ENCODE measurements at places on chromosomes 5 and 9. TPM values are rescaled to one million over a fixed set of nuclear protein-coding genes. Genes with fewer than 3 reads are reported as not detected.

Gene SH3TC2
- total RNA-seq, result 0.33 TPM

Gene CEL
- total RNA-seq, result 4.3 TPM

Gene FBP2
- total RNA-seq, result not detected

Gene CARTPT
- not detected for total RNA-seq

Gene FOXE1
- 0.82 TPM for total RNA-seq

Gene BTNL9
- total RNA-seq, result 37.5 TPM

Gene IL17B
- not detected for total RNA-seq

Gene LAMC3
- 16.4 TPM for total RNA-seq

Gene PCDHGA12
- 0.21 TPM for total RNA-seq

Gene EDIL3
- 17.6 TPM for total RNA-seq

Gene GTF3C4
- total RNA-seq, result 25.1 TPM

Gene DCAF12
- total RNA-seq, result 38.3 TPM

Gene ENTPD2
- total RNA-seq, result 2.8 TPM

Gene DND1
- 1.8 TPM for total RNA-seq

Gene OGN
- total RNA-seq, result 0.08 TPM

Gene MAST4
- 1.8 TPM for total RNA-seq

Gene CARD6
- 0.49 TPM for total RNA-seq

Gene SLC1A1
- total RNA-seq, result 0.05 TPM

Gene LCN6
- total RNA-seq, result not detected

Gene RORB
- 0.08 TPM for total RNA-seq

Gene FUT7
- total RNA-seq, result not detected

Gene IRX4
- 0.18 TPM for total RNA-seq

Gene CNTFR
- total RNA-seq, result 2.7 TPM

Gene ZNF366
- total RNA-seq, result not detected

Gene FAM151B
- total RNA-seq, result 2.8 TPM

Gene PAPPA
- total RNA-seq, result 1.2 TPM

Gene IFNA21
- total RNA-seq, result not detected

Gene ROR2
- 5.9 TPM for total RNA-seq
